Tibial nerve (tissue), 4 donors: ENCODE measurements at places on chromosomes 3 and 15. TPM values are rescaled to one million over a fixed set of nuclear protein-coding genes. Genes with fewer than 3 reads are reported as not detected.

DNA sequence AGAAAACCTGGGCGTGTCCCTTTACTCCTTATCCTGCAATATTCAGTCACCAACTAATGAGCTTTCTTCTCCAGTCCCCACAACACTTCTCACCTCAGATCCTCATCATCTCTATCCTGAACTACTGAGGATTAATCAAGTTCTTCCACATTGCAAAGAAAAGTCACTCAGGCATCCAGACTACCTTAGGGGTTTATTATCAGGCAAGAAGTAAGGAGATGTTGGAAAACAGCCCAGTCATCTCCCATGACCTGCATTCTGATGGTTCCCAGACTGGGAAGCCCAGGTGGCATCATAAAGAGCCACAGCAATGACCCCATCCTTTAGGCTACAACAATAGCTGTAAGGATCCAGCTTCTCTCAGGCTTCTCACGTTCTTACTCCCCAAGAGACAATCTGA, 3.5 kb upstream of the TBC1D5 start:
- peaks cover 12% of the 10 kb centered on the region for H3K4me1 ChIP-seq
- no peak overlapping the region for H3K27ac ChIP-seq
- H3K27me3 ChIP-seq = no peaks in the 10 kb centered on the region
- no peak overlapping the region for H3K4me3 ChIP-seq

GRCh38 chr3:169286992-169287391, 376.5 kb downstream of the MECOM start:
- DNase-seq = no peak
- no peak overlapping the region for H3K4me3 ChIP-seq
- H3K4me1 ChIP-seq = no peaks in the 10 kb centered on the region
- H3K27ac ChIP-seq = no peak overlapping the region

- no peaks in the 10 kb centered on the region for H3K36me3 ChIP-seq
- H3K4me3 ChIP-seq = no peak overlapping the region
- DNase-seq = no peak
- H3K27me3 ChIP-seq = no peaks in the 10 kb centered on the region
- H3K4me1 ChIP-seq = no peaks in the 10 kb centered on the region
These were observed 129.3 kb downstream of the RBMS3 start for GRCh38 chr3:29410220-29410619.

GRCh38 chr3:54536450-54536849, 391.4 kb downstream of the LRTM1 start:
- no peak for DNase-seq
- H3K27me3 ChIP-seq = no peaks in the 10 kb centered on the region
- H3K27ac ChIP-seq = no peak overlapping the region
- no peaks in the 10 kb centered on the region for H3K36me3 ChIP-seq

DNA sequence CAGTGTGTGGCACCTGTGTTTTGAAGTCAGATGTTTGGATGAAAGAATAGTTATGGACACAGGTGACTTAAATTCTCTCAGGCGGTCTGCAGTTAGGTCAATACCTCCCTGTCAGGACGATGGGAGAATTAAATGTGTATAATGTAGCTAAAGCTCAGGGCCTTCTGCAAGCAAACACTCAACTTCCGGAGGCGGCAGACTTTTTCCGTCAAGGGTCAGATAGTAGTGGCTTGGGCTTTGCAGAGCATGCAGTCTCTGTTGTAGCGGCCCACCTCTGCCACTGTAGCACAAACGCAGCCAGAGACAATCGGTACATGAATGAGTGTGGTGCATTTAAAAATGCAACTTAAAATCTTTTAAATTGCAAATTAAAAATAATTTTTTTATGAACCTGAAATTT, 47.4 kb downstream of the CMTM8 start:
- no peak overlapping the region for H3K27ac ChIP-seq
- H3K4me1 ChIP-seq = no peaks in the 10 kb centered on the region
- no peak for DNase-seq
- H3K27me3 ChIP-seq = no peaks in the 10 kb centered on the region

GRCh38 chr3:124873226-124873625, 13.9 kb downstream of the ITGB5 start:
- no peaks in the 10 kb centered on the region for H3K27me3 ChIP-seq
- H3K27ac ChIP-seq = no peak overlapping the region
- no peak for DNase-seq
- no peaks in the 10 kb centered on the region for H3K4me1 ChIP-seq
- H3K36me3 ChIP-seq = no peaks in the 10 kb centered on the region

DNA sequence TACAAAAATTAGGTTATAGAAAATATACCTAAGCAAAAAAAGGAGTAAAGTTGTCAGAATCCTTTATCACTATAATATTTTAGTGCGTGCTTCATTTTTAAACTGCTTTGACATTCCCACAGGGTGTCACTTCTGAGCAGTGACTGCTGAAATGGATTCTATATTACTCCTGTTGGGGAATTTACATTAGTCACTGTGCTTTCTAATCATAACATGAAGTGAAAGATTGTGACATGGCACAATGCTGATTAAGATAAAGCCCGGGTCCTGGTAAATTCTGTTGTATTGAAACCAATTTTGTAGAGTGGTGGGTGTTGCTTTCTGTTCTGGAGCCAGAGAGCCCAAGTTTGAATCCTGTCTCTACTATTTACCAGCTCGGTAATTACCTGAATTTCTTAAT, 36.4 kb upstream of the EHHADH start:
- no peak for DNase-seq
- no peak overlapping the region for H3K27ac ChIP-seq
- H3K4me1 ChIP-seq = no peaks in the 10 kb centered on the region

- H3K27me3 ChIP-seq = no peaks in the 10 kb centered on the region
- no peaks in the 10 kb centered on the region for H3K36me3 ChIP-seq
- peaks cover 8% of the 10 kb centered on the region for H3K4me1 ChIP-seq
- no peak for DNase-seq
- no peak overlapping the region for H3K27ac ChIP-seq
- no peak overlapping the region for H3K4me3 ChIP-seq
These were observed 84.7 kb downstream of the EOMES start for GRCh38 chr3:27637346-27637995.

- H3K4me3 ChIP-seq = no peak overlapping the region
- H3K4me1 ChIP-seq = no peaks in the 10 kb centered on the region
- peaks cover 18% of the 10 kb centered on the region for H3K36me3 ChIP-seq
- H3K27me3 ChIP-seq = no peaks in the 10 kb centered on the region
These were observed 31.7 kb downstream of the GXYLT2 start for GRCh38 chr3:72919520-72919919.

GRCh38 chr3:46495901-46496456, 1.8 kb upstream of the RTP3 start:
- H3K36me3 ChIP-seq = no peaks in the 10 kb centered on the region
- no peak overlapping the region for H3K27ac ChIP-seq
- DNase-seq = no peak

DNA sequence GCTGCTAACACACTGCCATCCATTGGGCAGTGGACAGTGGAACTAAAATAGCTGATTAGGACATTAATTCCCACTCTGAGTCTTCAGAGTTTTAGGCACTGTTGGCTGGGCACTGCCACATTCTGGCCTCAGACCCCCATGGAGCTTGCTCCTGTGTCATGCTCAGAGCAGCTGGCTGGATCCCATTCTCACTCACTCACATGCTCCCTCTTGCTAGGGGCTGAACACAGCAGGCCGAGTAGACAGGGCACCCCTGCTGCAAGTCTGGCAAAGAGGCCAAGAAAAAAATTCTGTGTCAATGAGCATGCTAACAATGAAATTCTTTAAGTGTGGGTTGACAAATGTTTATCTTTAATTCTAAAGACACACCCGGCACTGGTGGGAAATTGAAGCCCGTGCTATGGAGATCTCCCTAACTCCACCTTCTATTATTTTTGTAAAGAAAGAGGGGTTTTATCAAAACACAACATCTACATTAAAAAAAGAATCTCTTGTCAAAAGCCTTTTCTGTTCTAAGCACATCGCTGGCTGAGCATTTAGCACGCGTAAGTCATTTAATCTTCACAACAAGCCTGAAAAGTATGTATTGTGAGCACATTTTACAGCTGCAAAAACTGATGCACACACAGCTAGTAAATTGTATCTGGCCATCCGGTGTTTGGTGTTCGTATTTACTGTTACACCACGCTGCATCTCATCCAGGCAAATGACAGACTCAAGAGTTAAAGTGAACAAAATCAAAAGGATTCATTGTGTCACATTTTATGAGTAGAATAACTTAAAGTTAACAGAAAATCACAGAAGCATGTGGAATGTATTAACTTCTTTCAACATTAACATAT, 362.1 kb downstream of the PLOD2 start:
- H3K4me1 ChIP-seq = no peaks in the 10 kb centered on the region
- no peak overlapping the region for H3K27ac ChIP-seq
- H3K36me3 ChIP-seq = no peaks in the 10 kb centered on the region
- no peak overlapping the region for H3K4me3 ChIP-seq
- no peak for DNase-seq

DNA sequence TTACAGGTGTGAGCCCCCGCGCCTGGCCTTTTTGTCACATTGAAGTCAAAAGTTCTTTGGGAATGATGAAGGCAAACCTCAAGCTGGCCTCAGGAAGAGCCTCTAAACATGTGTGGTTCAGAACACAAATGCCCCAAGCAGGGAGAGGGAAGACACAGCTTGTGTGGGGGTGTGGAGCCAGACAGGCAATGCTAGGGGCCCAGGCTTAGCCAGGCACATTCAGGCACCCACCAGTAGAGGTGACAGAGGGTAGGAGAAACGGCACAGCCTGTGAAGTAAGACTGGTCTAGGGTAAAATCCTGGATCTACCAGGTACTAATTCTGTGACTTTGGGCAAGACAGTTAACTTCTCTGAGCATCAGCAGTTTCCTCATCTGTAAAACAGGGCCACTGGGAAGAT, 3.5 kb downstream of the HDC start:
- no peak overlapping the region for H3K4me3 ChIP-seq
- no peaks in the 10 kb centered on the region for H3K4me1 ChIP-seq
- no peak overlapping the region for H3K27ac ChIP-seq
- H3K27me3 ChIP-seq = no peaks in the 10 kb centered on the region
- DNase-seq = no peak

- no peak overlapping the region for H3K4me3 ChIP-seq
- H3K4me1 ChIP-seq = no peaks in the 10 kb centered on the region
- no peak for DNase-seq
- H3K36me3 ChIP-seq = no peaks in the 10 kb centered on the region
These were observed 43.9 kb upstream of the TRPM1 start for GRCh38 chr15:31145271-31145911.

GRCh38 chr15:58221591-58222241, 83.5 kb downstream of the AQP9 start:
- DNase-seq = no peak
- H3K4me1 ChIP-seq = no peaks in the 10 kb centered on the region
- no peak overlapping the region for H3K4me3 ChIP-seq

- no peaks in the 10 kb centered on the region for H3K36me3 ChIP-seq
- no peak overlapping the region for H3K4me3 ChIP-seq
- H3K4me1 ChIP-seq = no peaks in the 10 kb centered on the region
- no peaks in the 10 kb centered on the region for H3K27me3 ChIP-seq
- H3K27ac ChIP-seq = no peak overlapping the region
These were observed 60.7 kb downstream of the IMPG2 start for GRCh38 chr3:101259485-101260341.

DNA sequence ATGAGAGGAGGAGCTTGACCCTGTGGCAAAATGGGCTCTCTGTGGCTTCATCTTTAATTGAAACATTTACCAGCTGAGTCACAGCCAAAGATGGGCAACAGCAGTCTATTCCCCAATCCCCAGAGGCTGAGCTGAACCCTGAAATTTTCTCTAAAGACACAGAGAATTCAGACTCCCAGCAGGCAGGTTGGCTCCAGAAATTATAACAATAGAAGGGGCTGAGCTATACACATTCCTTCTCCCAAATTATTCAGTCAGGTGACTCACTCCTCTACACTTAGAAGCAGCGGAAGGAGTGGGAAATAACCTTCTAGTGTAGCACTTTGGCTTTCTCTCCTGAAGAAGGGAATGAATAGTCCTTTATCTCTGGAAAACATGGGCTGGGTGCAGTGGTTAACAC, 264.3 kb upstream of the ARHGEF26 start:
- no peaks in the 10 kb centered on the region for H3K4me1 ChIP-seq
- no peak for DNase-seq
- H3K27ac ChIP-seq = no peak overlapping the region
- no peak overlapping the region for H3K4me3 ChIP-seq

GRCh38 chr3:193775421-193776077, 182.5 kb downstream of the OPA1 start:
- H3K4me1 ChIP-seq = no peaks in the 10 kb centered on the region
- H3K27ac ChIP-seq = no peak overlapping the region
- DNase-seq = no peak
- no peak overlapping the region for H3K4me3 ChIP-seq

- H3K27me3 ChIP-seq = no peaks in the 10 kb centered on the region
- peaks cover 79% of the 10 kb centered on the region for H3K36me3 ChIP-seq
- H3K27ac ChIP-seq = peak overlapping the region; percentile 64
- H3K4me3 ChIP-seq = no peak overlapping the region
These were observed 22.4 kb downstream of the PLEKHO2 start for GRCh38 chr15:64864068-64864467.

- no peak for DNase-seq
- H3K27me3 ChIP-seq = no peaks in the 10 kb centered on the region
- H3K4me1 ChIP-seq = peaks cover 24% of the 10 kb centered on the region
- no peaks in the 10 kb centered on the region for H3K36me3 ChIP-seq
These were observed 31.8 kb downstream of the CCNL1 start for GRCh38 chr3:157127831-157128767.

DNA sequence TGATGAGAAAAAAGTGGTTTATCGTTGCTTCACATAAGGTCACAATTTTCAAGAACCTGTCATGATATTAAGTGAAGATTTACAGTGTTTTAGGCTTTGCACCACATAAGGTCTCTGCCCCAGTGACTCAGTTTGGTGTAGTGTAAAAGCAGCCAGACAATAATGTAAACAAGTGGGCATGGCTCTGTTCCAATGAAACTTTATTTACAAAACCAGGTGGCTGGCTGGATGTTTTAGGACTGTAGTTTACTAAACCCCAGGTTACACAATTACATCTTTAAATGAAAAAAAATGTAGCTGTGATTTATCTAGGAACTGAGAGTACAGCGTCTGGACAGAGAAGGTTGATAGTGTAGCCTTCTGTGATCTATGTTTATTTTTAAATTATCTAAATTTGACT, 9.7 kb upstream of the FBXL22 start:
- no peak for DNase-seq
- H3K27me3 ChIP-seq = no peaks in the 10 kb centered on the region
- H3K4me3 ChIP-seq = no peak overlapping the region
- H3K36me3 ChIP-seq = no peaks in the 10 kb centered on the region

DNA sequence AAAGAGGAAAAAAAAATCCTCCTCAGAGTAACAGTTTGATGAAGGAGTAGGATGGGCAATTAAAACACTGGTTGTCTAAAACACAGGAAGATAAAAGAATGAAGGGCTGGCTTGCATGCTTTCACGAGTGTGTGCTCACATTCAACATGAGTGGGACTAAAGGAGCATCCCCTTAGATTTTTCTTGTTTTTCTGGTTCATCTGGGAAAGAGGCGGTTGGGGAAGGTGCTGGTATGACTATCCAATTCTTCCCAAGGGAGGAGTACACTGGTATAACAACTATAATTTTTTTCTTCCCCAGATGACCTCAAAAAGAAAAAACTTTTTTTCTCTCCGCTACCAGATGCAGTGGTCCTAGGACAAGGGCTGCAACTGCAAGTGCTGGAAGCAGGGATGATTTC, 143.7 kb downstream of the MYO9A start:
- H3K36me3 ChIP-seq = no peaks in the 10 kb centered on the region
- H3K27ac ChIP-seq = no peak overlapping the region
- no peaks in the 10 kb centered on the region for H3K4me1 ChIP-seq

- DNase-seq = no peak
- no peak overlapping the region for H3K4me3 ChIP-seq
- H3K27ac ChIP-seq = no peak overlapping the region
- no peaks in the 10 kb centered on the region for H3K27me3 ChIP-seq
These were observed 50.7 kb downstream of the APBA2 start for GRCh38 chr15:28936481-28936881.

Gene CSPG4
- 100 TPM for total RNA-seq

Gene INSYN1
- total RNA-seq = 2.8 TPM

Gene UBAP1L
- 8.4 TPM for total RNA-seq

Gene CSNK1G1
- 21.4 TPM for total RNA-seq

Gene ZNF774
- 0.90 TPM for total RNA-seq
